ENCODE measurements at places on chromosomes 12 and 14. TPM values are rescaled to one million over a fixed set of nuclear protein-coding genes. Genes with fewer than 3 reads are reported as not detected.

GRCh38 chr14:92747701-92748258, 647 bp downstream of the LGMN start:
- DNase-seq, result peak; percentile 15

- DNase-seq, result no peak
Observed at GRCh38 chr12:12180575-12180974, 86.3 kb downstream of the LRP6 start.

- DNase-seq, result peak; percentile 85
Observed at GRCh38 chr14:31207287-31207754, 272 bp downstream of the HECTD1 start.

DNA sequence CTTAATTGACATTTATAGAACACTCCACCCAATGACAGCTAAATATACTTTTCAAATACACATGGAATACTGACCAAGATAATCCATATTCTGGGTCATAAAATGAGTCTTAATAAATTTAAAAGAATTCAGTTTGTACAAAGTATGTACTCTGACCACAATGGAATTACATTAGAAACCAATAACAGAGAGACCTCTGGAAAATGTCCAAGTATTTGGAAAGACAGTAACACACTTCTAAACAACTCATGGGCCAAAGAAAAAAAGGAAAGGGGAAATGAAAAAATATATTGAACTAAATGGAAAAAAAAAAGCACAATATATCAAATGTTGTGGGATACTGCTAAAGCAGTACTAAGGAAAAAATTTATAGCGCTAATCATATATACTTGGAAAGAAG, 52.0 kb downstream of the CRACR2A start:
- DNase-seq, result no peak

DNA sequence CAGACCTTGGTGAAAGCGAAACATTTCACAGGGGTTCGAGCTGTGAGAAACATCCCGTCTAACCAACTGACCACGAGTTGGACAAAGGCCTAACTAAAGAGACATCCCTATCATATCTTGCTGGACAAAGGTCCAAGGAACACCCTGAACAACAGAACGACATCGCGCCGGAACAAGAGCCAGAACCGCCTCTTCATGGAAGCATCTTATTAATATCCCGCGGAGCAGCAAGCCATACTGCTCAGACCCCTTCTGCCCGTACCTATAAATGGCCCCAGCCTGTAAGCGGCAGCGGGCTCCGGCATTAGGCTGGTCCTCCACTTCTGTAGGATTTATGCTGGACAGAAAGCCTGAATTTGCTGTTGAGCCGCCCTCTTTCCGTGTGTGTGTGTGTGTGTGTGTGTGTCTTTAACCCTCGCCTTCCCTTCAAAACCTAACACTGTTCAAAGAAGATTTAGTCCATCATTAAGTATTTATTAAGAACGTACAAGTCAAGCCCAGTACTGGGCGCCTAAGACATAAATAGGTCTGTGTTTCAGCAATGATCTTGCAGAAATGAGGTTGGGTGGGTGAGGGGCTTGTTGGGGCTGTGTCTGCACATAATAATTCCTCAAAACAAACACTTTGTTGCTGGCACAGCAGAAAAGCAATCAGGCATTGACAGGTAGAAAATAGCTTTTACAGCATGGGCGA, 1.9 kb downstream of the SLC6A15 start:
- no peak for DNase-seq

DNA sequence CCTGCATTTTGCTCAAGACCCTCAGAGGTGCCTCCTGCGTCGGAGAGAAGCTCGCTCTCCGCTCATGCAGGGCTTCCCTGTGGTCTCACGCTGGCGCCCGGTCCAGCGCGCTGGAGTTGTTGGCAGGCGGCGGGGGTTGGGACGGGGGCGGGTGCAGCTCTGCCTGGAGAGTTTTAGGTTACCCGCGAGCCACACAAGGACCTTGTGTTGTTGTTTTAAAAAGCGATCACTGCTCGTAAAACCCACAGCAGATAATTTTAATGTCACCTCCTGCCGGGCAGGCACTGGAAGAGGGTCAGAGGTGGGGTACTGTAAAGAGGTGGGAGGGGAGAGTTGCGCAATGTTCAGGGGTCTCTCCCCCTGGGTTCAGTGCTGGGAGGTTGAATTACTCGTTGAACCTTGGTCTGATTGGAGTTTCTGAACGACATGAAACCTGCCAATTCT, 850 bp downstream of the SMOC1 start:
- DNase-seq, result no peak

The DIO3 gene
- not detected for total RNA-seq

GRCh38 chr12:123950476-123951349, 21.9 kb downstream of the CCDC92 start:
- no peak for DNase-seq

The KRT85 gene
- not detected for total RNA-seq

GRCh38 chr12:19088606-19089005, 40.9 kb upstream of the PLEKHA5 start:
- DNase-seq, result no peak

DNA sequence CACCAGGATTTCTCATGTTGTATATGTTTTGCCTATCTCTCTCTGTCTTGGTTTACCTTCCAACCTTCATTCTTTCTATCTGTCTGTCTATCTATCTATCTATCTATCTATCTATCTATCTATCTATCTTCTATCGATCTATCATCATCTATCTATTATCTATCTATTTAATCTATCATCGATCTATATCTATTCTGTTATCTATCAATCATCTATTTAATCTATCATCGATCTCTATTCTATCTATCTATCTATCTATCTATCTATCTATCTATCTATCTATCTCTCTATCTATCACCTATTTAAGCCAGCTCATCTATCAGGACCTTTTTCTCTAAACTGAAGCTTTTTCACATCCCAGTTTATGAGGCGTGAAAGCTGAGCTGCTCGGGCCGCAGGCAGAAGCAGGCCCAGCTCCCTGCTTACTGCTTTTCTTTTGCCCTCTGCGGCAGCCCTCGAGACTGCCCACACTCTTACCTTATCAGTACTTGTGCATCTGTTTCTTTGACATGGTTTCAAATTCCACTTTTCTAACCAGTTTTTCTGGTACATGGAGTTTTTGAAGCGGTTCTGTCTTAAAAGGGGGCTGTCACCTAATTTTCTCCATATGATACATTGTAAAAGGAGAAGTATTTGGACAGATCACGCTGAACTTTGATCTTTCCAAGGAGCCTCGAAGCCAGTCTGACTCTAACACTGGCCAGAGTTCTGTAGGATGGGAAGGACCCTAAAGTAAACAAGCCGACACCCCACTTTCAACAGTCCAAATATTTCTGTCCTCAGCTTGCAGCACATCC, 44.4 kb upstream of the GSG1 start:
- no peak for DNase-seq

The OVCH1 gene
- not detected for total RNA-seq

The R3HDM2 gene
- 47.2 TPM for total RNA-seq

The PMEL gene
- 2.4 TPM for total RNA-seq

DNA sequence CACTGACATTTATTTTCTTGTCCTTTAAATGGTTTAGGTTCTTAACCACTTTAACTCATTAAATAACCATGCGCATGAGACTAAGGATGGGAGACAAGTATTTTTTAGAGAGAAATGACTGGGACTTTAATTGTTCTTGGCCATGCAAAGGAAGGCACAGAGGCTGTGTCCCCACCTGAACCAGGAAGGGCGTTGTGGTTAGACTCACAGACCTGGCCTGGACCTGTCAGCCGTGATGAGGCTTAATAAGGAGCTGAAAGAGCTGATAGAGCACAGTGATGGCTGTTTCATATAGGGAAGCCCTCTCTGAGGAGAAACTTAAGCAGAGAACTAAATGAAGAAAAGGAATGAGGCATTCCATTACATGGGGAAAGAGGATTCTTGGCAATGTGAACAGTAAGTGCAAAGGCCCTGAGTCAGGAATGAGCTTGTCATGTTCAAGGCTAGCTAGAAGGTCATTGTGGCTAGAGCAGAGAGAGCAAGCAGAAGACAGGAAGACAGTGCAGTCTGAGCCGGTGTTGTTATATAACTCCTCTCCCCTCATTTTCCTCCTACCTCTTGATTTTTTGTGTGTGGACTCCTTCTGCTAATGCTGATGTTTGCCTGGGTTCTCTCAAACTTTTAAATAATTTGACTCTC, 74.4 kb upstream of the ANO4 start:
- no peak for DNase-seq

DNA sequence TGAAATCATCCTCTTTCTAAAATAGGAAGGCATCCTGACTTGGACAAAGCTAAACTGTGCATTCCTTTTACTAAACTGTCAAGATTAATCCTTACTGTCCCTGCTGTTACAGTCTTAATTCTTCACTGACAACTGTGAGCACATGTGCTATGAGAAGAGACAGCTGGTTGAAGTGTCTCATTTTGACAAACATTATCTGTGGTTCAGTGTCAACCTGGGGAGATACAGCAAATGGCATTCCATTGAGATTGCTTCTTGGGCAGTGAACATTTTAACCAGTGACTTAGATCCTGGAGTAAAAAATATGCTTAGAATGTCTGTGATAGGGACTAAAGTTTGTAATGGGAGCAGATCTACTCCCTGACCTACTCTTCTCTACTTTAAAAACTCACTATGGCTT, 552.6 kb upstream of the ATP2B1 start:
- no peak for DNase-seq

GRCh38 chr14:101738703-101739320, 22.7 kb upstream of the PPP2R5C start:
- no peak for DNase-seq

The FBXO21 gene
- total RNA-seq, result 42.2 TPM

The FAM186B gene
- 2.8 TPM for total RNA-seq

The RFX4 gene
- total RNA-seq, result not detected

The NPAS3 gene
- not detected for total RNA-seq

DNA sequence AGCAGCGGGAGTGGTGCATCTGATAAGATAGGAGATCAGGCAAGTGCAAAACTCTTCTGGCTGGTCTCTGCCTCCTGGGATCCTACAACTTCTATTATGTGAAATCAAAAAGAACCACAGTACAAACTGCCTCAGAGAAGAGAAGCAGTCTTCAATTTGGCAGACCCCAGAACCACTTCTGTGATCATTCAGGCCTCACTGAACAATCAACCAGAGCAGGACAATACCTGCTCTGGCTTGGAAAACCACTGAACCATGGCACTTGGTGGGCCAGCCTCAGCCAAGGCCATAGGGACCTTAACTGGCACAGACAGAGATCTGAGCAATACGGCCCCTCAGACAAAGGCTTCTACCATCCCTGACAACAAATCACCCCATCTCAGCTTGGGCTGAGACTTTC, 103.0 kb downstream of the NDUFA12 start:
- DNase-seq, result no peak

DNA sequence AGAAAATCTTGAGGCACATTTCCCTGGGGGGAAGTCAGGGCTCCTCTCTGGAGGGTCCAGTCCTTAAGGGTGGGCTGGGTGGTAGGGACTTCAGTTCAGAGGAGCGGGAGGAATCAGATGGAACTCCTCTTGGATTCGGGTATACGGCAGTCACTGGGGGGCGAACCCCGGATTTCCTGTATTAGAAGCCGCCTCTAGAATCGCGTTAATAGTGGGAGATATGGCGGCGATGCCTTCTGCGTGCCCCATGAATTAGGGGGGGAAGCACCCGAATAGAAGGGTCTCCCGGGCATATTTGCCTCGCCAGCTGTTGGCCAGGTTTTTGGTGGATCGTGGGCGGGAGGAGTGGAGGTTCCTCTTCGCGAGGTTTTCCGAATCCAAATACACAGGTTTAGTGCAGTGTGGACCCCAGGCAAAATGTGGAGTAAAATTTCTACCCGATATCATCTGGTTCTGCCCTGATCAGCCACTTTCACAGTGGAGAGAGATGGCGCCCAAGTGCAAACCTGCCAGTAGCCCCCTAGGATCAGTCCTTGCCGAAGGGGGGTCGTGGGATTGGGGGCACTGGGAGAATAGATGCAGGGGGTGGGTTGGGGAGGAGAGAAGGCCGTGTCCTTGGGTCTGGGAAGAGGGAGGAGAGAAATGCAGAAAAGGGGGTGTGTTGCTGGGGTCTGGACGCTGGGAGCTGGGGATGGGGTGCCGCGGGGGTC, 628 bp downstream of the MEG3 start:
- DNase-seq, result no peak

GRCh38 chr12:118432812-118433545, 56.6 kb downstream of the SUDS3 start:
- no peak for DNase-seq

DNA sequence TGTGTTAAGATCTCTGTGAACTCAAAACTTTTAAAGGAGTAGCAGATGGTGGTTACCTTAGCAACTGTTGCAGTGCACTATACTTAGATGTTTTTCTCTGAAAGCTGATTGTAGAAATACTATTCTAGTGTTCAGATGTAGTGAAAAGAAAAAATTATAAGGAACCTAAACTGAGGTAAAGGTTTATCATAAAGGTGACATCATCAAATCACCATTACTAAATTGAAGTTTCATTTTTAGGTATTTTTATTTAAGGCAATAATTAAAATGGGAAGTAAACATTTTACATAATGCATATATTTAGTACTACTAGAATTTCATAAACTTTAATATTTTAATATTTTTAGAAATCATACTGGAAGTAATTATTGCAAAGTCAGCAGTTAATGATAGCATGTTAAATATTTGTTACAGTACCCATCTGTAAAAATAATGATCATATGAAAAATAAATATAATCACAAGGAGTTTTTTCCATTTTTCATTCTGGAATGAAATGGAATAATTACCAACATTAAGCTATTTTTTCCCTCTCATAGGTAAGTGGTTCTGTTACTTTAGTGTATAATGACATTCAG, 141.1 kb upstream of the NAV3 start:
- no peak for DNase-seq

- no peak for DNase-seq
Observed at GRCh38 chr12:68880660-68881325, 52.2 kb downstream of the CPM start.

The RDH12 gene
- not detected for total RNA-seq

GRCh38 chr12:12892681-12893141, 1.3 kb downstream of the GPRC5A start:
- DNase-seq, result no peak

The TEAD4 gene
- not detected for total RNA-seq
